ENCODE measurements at places on chromosomes 12 and 14.

DNA sequence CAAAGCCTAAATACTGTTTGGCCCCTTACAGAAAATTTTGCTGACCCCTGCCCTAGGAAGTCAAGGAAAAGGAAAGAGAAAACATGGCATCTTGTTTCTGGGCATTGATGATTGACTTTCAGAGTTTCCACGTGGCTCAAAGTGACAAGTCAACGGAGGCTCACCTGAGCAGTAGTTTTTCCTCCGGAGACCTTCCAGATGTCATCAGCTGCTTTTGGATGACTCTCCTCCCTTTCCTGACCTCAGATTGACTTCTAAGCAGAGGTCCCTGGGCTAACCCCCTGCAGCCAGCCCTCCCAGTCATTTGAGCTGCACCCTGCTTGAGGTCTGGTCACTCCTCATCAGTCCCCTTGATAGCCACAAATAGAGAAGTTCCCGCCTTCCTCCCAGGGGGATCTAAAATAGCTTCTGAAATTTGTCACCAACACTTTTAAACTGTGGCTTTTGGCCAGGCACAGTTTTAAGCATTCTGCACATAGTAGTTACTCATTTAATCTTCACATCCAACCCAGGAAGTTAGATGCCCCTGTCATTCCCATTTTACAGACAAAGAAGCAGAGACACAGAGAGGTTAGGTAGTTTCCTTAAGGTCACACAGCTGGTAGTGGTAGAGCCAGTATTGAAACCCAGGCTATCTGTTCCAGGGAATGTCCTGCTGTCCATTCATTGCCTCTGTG lies 143.4 kb downstream of the CHST11 start:
- DNase-seq: no peak

GRCh38 chr12:23217667-23218066 lies 592.7 kb downstream of the ETNK1 start:
- DNase-seq: no peak

DNA sequence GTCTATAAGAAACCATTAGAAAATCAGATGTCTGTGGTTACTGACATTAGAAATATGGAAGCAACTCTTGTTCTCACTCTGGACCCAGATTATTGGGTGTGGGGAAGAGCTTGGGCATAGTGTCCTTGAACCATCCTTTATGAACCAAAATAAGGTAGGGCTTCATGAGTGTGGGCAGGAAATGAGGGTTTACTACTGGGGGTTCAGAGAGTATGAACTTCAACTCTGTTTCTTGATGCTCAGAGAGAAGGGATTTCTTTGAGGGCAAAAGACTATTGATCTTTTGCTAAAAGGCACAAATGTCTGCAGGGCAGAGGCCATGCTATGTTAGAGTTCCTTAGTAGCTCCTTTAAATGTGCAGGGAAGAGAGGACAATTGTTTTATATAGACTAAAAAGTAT lies 183.3 kb upstream of the ATP2B1 start:
- DNase-seq: no peak

- no peak for DNase-seq
These were observed 477.0 kb downstream of the TMEM121 start for GRCh38 chr14:106003351-106003750.

DNA sequence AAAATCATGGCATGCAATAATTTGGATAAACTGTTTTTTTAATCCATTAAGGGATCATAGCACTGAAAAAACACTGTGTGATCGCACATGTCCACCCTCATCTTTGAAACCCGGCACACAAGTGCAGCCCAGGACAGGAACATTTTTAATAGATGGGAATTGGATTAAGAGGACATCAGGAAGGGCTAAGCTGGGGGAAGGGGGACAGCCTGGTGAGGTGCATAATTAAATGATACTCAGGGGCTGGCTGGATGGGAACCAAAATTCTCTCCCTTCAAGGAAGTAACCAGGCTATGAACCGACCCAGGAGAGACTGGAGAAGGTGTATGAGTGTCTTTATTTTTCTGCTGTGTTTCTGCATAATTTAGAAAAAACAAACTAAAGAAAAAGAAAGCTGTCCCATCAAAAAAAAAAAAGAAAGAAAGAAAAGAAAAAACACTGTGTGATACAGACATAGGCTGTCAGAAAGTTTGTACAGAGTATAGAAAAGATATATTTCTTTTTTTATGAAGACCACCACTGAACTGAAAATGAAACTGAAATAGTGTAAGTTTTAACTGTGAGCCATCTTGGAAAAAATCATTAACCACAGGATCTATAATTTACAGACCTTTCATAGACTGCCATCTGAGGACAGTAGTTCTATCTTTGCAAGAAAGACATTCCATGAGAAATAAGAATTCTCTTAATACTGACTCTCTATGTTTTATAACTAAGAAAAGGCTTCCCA lies 75.1 kb upstream of the SLC38A4 start:
- no peak for DNase-seq

- no peak for DNase-seq
These were observed 11.2 kb downstream of the LGMN start for GRCh38 chr14:92737206-92737605.

DNA sequence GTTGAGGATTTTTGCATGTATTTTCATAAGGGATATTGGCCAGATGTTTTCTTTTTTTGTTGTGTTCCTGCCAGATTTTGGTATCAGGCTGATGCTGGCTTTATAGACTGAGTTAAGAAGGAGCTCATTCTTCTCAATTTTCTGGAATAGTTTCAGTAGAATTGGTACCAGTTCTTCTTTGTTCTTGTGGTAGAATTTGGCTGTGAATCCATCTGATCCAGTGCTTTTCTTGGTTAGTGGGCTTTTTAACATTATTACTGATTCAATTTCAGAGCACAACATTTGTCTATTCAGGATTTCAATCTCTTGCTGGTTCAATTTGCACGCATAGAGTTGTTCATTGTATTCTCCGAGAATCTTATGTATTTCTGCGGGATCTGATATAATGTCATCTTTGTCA lies 136.5 kb upstream of the FOXG1 start:
- no peak for DNase-seq

- no peak for DNase-seq
These were observed 54.6 kb upstream of the TBX3 start for GRCh38 chr12:114738460-114739184.

DNA sequence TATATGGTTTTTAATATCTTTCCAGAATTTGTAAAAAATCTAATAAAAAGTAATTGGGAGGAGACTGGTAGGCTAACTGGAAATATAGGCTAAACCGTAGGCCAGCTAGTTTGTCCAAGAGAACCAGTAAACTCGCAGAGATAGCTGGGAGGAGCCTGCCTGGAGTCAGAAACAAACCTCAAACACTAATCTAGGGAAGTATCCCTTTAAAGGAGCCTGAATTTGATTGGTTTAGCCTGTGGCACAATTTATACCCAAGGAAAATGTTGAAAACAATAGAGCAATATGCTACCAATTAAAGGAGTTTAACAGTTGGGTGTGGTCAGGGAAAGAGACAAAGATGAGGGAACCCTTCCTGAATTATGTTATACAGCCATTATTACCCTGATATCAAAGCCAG lies 109.6 kb downstream of the EML5 start:
- no peak for DNase-seq

DNA sequence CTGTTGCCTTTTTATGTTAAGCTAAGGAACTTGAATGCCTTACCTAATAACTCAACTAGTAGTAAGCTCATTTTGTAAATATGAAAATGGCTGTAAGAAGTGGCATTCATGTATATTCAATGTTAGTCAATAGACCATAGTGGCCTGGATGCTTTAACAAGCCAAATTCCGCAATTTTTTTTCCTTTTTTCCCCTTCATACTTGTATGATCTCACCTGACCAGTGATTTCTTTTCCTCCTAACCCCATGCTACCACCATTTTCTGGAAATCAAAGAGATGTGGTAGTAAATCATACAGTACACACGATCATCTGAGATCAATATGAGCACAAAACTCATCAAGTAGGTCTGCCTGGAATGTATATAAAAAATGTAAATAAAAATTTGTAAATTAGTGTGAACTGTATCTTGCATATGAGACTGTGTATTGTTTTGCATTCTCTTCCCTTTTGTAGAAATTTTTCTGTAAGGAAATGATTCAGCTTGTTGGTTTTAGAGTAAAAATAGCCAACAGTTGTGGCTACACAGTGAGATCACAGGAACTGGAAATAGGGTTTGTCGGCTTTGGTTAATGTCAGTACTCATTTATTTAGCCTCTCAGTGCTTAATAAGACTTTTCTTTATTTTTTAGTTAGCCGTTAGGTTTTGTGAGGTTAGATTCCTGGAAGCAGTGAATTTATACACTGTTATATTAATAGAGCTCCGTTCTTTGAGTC lies 62.5 kb downstream of the ETNK1 start:
- DNase-seq: no peak

DNA sequence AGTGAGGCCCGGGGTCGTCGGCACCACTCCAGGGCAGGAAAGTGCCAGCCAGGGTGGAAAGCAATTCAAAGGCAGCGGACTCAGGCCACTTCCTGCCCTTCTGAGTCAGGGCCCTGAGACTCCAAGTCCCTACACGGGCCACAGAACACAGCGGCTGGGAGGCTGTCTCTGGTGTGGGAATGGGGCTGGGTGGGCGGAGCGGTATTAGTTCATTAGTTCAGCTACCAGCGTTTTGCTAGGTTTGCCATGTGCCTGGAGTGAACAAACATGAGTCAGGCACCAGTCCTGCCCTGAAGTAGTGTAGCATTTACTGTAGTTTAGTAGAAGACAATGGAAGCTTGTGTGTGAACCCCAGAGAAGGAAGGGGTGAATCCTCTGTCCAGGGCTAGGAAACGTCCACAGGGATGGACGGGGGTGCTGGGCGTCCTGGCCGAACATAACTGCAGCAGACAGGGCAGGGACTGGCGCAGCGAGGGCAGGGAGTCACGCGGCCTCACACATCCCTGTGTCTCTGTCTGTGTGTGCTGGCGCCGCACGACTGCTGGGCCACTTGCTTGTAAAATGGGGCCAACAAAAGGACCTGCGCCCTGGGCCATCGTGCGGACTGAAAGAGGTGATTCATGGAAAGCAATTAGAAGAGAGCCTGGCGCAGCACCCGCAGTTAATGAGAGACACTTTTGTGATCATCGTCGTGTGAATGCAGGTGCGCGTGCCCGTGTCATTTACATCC lies 186.4 kb upstream of the PRMT8 start:
- DNase-seq: no peak

DNA sequence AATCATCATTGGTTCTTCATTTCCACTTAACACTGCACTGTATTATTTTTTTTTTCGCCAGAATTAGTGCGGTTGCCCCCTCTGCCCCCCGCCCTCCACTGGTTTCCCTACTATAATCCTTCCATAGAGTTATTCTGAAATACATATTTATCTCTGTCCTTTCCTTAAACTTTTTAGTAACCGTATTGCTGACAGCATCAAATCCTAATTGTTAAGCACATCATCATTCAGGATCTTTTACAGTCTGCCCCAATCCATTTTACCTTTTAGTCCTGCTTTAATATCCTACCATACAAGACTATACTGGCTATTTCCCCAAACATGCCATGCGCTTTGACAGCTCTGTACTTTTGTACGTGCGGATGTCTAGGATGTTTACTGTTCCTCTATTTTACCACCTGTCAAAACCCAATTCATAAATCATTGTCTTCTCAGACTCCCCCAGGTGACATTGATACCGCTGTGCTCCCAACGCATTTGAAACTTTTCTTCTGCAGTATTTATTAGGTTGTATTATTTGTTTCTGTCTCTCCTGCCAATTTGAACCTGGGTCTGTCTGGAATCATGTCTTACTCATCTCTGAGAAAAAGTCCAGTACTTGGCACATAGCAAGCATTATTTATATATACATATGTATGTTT lies 1.0 kb downstream of the FGFR1OP2 start:
- no peak for DNase-seq

GRCh38 chr14:85601690-85602089 lies 71.7 kb downstream of the FLRT2 start:
- DNase-seq: no peak

DNA sequence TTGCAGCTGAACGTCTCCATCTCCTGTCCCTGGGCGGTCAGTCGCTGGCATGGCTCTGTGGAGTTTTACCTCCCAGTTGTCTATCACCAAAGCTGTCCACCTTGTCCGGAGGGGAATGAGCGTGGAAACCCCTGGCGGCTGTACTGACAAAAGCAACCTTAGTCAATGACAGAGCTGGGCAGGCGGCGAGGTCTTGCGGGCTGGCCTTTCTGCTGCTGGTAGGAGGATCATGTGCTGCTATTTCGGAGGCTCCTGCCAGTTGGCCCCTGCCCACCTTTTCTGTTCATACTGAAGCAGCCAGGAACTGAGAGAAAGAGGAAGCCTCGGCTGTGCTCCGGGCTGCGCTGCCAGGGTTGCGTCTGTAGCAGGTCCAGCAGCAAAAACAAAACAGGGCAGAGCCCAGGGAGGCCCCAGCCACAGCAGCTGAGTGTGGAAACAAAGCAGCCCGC lies 57.7 kb downstream of the HMGA2 start:
- DNase-seq: no peak

GRCh38 chr14:74483321-74483720 lies 9.8 kb downstream of the NPC2 start:
- no peak for DNase-seq

- DNase-seq: no peak
These were observed 191.2 kb upstream of the SSTR1 start for GRCh38 chr14:38016497-38016896.

DNA sequence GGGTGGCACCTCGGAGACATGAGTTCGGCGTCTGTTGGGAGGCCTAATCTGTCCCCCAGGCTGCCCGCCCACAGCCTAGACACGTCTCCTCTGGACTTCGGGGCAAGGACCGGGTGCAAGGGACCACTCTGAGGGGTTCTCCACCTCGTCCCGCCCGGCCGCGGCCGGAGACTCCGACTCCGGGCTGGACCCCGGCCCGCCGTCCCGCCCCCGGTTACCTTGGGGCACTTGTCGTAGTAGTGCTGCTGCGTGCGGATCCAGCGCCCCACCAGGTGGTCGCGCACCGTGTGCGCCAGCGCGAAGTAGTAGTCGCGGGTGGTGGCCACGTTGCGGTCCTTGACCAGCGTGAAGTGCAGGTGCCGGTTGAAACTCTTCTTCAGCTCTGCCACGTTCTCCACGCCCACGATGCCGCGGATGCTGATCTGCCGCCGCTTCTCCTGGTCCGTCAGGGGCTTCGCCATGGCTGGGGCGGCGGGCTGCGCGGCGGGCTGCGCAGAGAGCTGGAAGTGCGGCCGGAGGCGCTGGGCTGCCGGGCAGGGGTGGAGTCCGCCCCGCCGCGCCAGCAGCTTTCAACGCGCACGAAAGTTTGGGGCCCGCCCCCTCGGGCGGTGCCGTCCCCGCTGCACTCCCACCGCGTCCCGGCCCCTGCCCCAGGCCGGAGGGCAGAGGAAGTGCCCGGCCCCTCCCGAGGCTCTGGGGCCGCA lies at the start of gene PYGL:
Gene PYGL (minus strand): TSS at position 541 of the 704 bp plus-strand sequence. CDS start 80 bp downstream, at position 461.
- DNase-seq: peak; percentile 14

GRCh38 chr12:96578526-96579125 lies 89.2 kb downstream of the CFAP54 start:
- no peak for DNase-seq

GRCh38 chr14:77761205-77761931 lies 412 bp upstream of the SNW1 start:
- no peak for DNase-seq

Data from stimulated activated CD4-positive, alpha-beta T cell treated with anti-CD3 and anti-CD28 coated beads, Interleukin-4, amount 100 ng/mL, for 24 hours (primary cell).